HFFc6 (cell line): ENCODE measurements at places on chromosomes 12 and 14.

- H3K4me3 ChIP-seq = peak overlapping the region; percentile 70
- H3K27me3 ChIP-seq = peaks cover 2% of the 10 kb centered on the region; the same call in 1 of the 2 replicates
- H3K36me3 ChIP-seq = no peaks in the 10 kb centered on the region
- H3K27ac ChIP-seq = peak overlapping the region; percentile 98
These were observed 39.2 kb downstream of the NFKBIA start for GRCh38 chr14:35365130-35366055.

DNA sequence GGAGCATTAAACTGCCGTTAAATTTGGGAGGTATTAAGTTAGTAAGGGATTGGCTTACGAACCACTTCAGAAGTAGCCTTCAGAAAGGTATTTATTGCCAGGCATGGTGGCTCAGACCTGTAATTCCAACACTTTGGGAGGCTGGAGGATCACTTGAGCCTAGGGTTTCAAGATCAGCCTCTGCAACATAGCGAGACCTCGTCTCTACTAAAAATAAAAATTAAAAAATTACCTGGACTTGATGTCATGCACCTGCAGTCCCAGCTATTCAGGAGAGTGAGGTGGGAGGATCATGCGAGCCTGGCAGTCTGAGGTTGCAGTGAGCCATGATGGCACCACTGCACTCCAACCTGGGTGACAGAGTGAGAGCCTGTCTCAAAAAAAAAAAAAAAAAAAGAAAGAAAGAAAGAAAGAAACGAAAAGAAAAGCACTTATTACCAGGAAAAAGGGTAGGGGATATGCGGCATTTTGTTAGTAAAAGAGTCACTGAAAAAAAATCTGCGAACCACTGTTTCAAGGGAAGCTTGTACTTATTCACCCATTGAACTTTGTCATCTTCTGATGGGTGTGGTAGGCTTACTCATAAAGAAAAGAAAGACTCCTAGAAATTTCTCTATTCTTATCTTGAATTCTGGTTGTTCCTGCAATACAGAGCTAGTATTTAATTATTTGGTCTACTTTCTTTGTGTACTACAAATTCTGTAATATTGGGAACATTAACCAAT is 33.6 kb upstream of the PLEKHA5 start:
- no peaks in the 10 kb centered on the region; the same call in 1 of the 2 replicates for H3K36me3 ChIP-seq
- peak; percentile 5 for DNase-seq
- H3K4me3 ChIP-seq = no peak overlapping the region
- H3K27ac ChIP-seq = no peak overlapping the region
- H3K27me3 ChIP-seq = no peaks in the 10 kb centered on the region; the same call in 1 of the 2 replicates
- peaks cover 24% of the 10 kb centered on the region for H3K4me1 ChIP-seq

- H3K4me3 ChIP-seq = no peak overlapping the region
- peaks cover 13% of the 10 kb centered on the region for H3K4me1 ChIP-seq
- H3K36me3 ChIP-seq = no peaks in the 10 kb centered on the region
- no peak overlapping the region for H3K27ac ChIP-seq
- no peak for DNase-seq
These were observed 122.1 kb downstream of the CALM1 start for GRCh38 chr14:90518941-90519256.

GRCh38 chr12:131279281-131279921 is 325.7 kb downstream of the ADGRD1 start:
- peaks cover 9% of the 10 kb centered on the region; the same call in 1 of the 2 replicates for H3K36me3 ChIP-seq
- no peak overlapping the region for H3K27ac ChIP-seq
- no peak overlapping the region for H3K4me3 ChIP-seq
- no peaks in the 10 kb centered on the region for H3K4me1 ChIP-seq
- no peak for DNase-seq
- H3K27me3 ChIP-seq = 0 out of 2 replicates have a peak, but pooled peaks cover 2% of the 10 kb centered on the region

DNA sequence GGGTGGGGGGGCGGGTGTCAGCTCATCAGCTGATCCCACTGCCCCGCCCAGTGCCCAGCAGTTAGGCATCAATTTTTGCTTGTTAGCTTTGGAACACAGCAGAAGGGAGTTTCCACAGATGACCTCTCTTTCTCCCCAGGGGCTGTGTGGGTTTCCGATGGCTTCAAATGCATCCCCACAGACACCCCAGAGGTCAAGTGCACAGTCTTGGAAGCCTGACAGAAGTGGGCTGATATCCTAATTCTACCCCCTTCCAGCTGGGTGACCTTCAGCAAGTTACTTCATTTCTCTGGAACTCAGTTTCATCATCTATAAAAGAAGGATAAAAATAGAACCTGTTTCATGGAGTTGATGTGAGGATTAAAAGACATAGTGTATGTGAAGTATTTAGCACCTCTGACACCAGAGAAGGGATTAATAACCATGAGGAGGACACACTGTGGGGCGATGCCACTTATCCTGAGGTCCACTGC is 22.0 kb downstream of the TTC9 start:
- H3K27me3 ChIP-seq = peaks cover 19% of the 10 kb centered on the region
- no peak overlapping the region for H3K27ac ChIP-seq
- H3K4me1 ChIP-seq = peaks cover 30% of the 10 kb centered on the region

DNA sequence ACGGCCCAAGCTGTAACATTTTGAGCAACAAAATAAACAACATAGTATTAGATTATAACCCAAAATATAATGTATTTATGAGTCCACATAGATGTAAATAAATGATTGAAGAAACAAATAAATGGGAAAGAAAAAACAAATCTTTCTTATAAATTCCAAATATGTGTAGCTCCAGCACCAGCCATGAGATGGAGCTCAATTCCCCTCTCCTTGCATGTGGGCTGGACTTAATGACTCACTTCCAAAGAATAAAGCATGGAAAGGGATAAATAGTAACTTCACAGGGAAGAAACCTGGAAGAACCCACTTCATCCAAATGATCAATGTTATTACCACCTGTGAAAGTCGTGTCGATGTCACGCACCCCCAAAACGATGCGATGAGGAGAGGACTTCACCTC is 158.8 kb downstream of the RPAP3 start:
- peaks cover 24% of the 10 kb centered on the region for H3K4me1 ChIP-seq
- peak; percentile 55 for DNase-seq
- no peak overlapping the region for H3K4me3 ChIP-seq
- H3K27ac ChIP-seq = no peak overlapping the region
- peaks cover 16% of the 10 kb centered on the region for H3K27me3 ChIP-seq
- H3K36me3 ChIP-seq = no peaks in the 10 kb centered on the region

- no peaks in the 10 kb centered on the region for H3K4me1 ChIP-seq
- no peak overlapping the region for H3K27ac ChIP-seq
- H3K27me3 ChIP-seq = no peaks in the 10 kb centered on the region
- no peak for DNase-seq
- H3K36me3 ChIP-seq = no peaks in the 10 kb centered on the region
These were observed 32.3 kb upstream of the PTCSC3 start for GRCh38 chr14:36208690-36209278.

DNA sequence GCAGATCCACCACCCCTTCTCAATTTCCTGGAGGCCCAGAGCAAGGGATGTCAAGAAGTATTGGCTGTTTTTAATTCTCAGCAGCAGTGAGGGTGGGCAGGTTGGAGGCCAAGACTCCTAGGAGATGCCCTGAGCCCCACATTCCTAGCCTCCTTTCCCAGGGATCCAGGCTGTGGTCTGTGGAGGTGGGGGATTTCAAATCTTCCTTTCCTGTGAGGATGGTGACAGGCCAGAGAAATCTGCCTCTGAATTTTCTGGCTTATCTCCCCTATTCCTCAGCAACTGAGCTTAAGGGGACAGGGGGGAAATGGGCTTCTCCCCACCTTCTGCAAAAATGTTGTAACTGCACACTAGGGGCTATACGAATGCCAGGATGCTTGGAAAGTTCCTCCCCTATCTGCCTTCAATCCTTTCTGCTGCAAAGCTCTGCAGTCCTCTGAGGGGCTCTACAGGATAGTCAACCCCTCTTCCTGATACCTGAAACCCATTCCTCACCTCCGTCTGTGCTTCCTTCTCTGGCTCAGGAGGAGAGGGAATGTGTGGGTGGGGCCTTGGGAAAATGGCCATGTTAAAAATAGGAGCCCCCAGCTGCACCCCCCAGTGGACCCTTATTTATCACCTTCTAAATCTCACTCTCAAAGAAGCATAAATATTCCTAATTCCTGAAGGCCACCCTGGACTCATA is 6.6 kb downstream of the GPR84 start:
- DNase-seq = no peak
- H3K27me3 ChIP-seq = peaks cover 2% of the 10 kb centered on the region; the same call in 1 of the 2 replicates

DNA sequence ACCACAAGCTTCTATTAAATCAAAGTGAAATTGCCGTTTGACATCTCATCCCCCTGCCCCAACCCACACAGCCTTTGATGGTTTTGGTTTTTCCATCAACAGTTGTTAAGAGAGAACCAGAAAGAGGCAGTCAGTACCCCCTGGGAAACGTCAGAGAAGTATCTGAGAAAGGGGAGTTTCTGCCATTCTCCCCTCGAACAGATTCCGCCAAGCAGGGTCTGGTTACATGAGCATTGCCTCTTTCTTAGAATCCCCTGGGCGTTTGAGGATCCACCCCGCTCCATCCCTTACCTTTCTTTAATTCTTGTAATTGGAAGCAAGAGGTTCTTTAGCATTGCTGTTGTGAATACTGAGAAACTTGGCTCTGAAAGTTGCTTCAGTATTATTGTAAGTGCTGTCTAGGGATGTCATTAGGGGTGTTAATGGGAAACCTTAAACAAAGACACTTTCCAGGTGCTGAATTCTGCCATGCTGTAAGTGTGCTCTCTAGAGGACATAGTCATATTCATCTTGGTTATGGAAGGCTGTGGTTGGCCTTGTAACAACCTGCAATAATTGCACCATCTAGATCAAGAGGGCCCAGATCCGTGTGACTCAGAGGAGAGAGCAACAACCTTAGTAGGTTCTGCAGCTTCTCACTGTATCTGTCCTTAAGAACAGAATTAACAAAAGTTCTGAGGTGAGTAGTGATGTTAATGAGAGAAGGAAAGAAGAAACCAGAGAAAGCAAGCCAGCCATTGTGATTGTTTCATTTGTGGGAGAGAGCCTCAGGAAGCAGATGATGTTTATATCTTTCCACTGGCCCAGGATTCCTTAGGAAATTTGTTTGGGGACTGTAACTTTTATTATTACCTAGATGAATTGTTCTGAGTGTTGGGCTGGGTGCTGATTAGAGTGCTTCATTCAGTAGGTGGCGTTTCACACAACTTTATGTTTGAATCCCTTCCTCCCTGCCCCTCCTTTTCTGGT is 9.0 kb downstream of the TMBIM6 start:
- peak; percentile 53 for DNase-seq
- peaks cover 4% of the 10 kb centered on the region; the same call in 1 of the 2 replicates for H3K27me3 ChIP-seq
- H3K36me3 ChIP-seq = peaks cover 32% of the 10 kb centered on the region

DNA sequence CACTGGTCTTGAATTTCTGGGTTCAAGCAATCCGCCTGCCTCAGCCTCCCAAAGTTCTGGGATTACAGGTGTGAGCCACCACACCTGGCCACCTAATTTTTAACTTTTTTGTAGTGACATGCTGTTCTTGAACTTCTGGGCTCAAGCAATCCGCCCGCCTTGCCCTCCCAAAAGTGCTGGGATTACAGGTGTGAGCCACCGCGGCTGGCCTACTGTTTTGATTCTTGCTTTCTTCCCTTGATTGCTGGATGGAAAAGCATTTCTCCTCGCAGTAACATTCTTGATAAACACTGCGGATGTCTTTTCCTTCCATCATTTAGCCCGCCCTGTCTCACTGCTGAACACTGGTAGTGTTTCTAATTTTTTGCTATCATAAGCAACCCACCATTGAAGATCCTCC is 72.9 kb downstream of the RBM19 start:
- no peaks in the 10 kb centered on the region for H3K36me3 ChIP-seq
- H3K27me3 ChIP-seq = peaks cover 3% of the 10 kb centered on the region
- H3K4me1 ChIP-seq = peaks cover 30% of the 10 kb centered on the region

DNA sequence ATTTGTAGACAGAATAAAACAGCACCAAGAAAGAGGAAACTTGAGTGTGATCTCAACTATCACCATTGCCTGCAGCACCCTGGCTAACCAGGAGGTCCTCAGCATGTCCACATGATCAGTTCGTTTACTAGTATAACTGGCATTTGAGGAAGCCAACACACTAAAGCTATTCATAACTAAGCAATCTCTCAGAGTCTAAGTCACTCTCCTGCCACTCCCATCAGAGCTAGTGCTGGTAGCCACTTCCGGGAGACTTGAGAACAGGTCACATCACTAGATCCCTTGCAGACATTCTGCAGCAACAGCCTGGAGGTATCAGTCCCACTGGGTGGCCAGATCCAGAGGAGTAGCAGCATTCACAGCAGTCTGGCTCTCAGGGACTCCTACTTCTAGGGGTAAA is 352.9 kb upstream of the OR4E1 start:
- DNase-seq = no peak
- H3K27me3 ChIP-seq = no peaks in the 10 kb centered on the region
- peaks cover 8% of the 10 kb centered on the region for H3K36me3 ChIP-seq
- H3K27ac ChIP-seq = no peak overlapping the region

GRCh38 chr14:73273799-73274198 is 36.5 kb downstream of the PAPLN start:
- no peak overlapping the region for H3K27ac ChIP-seq
- H3K27me3 ChIP-seq = peaks cover 4% of the 10 kb centered on the region
- no peak for DNase-seq
- peaks cover 19% of the 10 kb centered on the region; the same call in 1 of the 2 replicates for H3K36me3 ChIP-seq
- H3K4me1 ChIP-seq = 0 out of 2 replicates have a peak, but pooled peaks cover 5% of the 10 kb centered on the region
- no peak overlapping the region for H3K4me3 ChIP-seq
